ENCODE measurements at places on chromosomes 3 and 15.

- DNase-seq: no peak
Measured at GRCh38 chr3:46724424-46724823, 6.8 kb upstream of the PRSS50 start.

- DNase-seq: no peak
Measured at GRCh38 chr3:66139415-66139814, 81.4 kb upstream of the SLC25A26 start.

DNA sequence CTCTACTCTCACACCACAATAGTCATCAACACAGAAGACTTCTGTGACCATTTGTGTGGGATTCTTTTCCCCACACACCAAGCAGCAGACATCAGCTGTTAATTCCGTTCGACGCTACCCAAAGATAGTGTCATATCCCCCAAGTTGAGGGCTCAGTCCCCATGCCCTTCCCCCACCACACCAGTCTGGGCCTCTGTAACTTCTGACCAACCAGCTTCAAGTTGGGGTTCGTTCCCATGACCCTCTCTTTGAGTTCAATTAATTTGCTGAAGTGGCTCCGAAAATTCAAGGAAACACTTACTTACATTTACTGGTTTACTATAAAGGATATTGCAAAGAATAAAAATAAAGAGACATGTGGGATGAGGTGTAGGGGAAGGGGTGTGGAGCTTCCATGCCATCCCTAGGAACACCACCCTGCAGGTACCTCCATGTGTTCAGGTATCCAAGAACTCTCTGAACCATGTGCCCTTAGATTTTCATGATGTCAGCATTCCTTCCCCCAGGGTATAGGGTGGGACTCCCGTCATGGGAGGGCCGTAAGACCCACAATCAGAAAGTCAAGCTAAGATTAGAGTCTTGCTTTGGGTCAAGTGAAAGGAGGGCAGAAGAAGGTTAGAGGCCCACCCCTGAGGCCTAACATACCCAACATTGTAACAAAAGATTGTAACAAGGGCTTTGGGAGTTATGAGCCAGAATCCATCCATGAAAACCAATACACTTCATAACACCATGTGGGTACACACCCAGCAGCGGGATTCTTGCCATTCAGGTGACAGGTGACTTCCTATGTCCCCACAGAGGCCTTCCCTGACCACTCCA is 82.7 kb downstream of the BTLA start:
- DNase-seq: no peak

DNA sequence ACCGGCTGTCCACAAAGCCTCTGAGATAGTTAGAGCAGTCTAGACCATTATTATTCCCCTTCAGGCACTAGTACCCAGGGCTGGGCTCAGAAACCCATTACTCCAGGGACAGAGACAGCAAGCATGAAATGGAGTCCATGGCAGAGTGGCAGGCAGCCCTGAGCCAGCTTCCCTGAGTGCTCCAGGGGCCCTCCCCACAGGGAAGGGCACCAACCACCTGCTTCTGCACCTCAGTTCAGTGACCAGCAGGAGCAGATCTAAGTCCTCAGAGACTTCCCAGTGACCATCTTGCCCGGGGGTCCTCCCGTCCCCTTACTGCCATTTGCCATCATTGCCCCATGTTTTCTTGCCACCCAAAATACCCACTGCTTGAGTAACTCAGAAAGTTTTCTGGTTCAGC is 62.0 kb downstream of the DAPK2 start:
- no peak for DNase-seq

GRCh38 chr15:91140601-91141000 is 40.5 kb downstream of the SV2B start:
- no peak for DNase-seq

DNA sequence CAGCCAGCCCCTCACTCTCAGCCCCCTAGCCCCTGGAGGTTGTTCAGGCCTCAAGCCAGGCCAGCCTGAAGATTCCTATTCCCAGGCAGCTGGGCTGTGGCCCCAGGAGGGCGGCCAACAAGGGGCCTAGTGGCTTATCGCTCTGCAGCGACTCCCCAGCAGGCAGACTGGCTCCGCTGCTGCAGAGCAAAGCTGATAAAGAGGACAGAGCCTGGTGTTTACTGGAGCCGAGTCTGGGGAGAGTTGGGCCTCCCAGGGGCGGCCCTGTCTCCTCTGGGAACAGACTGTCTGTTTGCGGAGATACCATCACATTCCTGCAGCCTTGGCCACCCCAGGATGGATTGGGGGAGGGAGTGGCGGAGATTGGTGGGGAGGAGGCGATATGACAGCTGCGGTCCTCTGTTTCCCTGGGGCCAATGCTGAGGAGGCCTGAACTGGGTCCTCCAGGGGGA is 22.4 kb upstream of the SMAD6 start:
- DNase-seq: no peak

- DNase-seq: no peak
Measured at GRCh38 chr15:38746211-38746610, 181.6 kb upstream of the RASGRP1 start.

- no peak for DNase-seq
Measured at GRCh38 chr15:96837241-96837970, 506.9 kb downstream of the NR2F2 start.

DNA sequence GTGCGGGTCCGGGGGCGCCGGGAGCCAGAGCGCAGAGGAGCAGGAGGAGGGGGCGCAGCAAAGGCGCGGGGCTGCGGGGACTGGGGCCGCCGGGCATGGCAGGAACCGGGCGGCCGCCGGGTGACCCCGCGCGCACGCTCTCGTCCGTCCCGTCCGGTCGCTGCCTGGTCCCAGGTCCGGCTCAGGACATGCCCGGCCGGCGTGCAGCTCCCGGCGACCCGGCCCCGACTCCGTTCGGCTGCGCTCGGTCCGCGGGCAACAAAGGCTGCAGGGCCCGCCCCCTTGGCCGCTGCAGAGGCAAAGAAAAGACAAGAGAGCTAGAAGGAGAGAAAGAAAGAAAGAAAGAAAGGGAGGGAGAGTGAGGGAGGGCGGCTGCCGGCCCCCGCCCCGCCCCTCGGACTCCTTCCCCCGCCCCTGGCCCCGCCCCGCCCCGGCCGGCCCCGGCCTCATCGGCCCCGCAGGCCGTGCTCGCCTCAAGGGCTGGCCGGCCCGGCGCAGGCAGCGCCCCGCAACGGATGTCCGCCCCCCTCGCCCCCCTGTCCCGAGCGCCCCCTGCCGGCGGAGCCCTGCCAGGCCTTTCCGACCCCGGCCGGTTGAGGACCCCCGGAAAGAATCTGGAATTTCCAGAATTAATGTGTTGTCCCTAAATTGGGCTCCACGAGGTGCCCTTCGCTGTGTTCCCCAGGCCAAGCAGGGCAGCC is at the start of gene ADAMTS7:
TSS of gene ADAMTS7 (minus strand) at position 341 of the 701 bp plus-strand sequence. CDS start at position 97, 244 bp downstream.
- DNase-seq: peak; percentile 92

- DNase-seq: no peak
Measured at GRCh38 chr3:47996440-47996839, 19.8 kb downstream of the MAP4 start.

- DNase-seq: no peak
Measured at GRCh38 chr15:73273181-73274002, 95.4 kb downstream of the HCN4 start.

DNA sequence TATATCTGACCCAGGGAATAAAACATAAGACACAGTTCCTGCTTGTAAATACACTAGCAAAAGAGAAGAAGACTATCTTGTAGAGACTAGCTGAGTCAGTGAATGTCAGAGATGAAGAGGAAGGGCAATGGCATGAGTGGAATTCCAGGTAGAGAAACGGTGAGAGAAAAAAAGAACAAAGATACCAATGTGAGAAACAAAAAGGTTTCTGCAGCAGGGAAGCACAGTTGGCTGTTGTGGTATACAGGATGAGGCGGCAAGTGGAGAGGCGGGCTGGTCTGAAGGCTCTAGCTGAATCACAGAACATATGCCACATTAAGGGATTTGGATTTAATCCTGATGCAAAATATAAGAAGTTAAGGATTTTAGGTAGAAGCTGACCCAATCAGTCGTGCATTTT is 17.1 kb upstream of the TASOR start:
- DNase-seq: no peak

DNA sequence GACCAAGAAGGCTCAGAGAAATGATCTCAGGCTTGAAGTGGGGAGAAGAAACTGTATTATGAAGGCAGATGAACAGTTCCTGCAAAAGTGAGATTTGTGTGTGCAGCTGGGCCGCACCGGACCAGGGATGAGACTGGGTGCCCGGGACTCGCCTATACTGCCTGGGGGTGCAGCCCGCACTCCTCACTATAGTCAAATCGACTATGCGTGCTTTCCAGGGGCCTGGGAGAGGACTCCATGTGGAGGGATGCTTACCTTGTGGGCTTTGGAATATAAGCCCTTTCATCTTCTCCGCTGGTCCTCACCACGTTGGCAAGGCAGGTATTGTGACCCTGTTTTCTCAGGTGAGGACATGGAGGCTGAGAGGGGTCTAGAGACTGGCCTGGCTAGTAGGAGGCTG is 32.9 kb upstream of the APOD start:
- DNase-seq: peak; percentile 51

DNA sequence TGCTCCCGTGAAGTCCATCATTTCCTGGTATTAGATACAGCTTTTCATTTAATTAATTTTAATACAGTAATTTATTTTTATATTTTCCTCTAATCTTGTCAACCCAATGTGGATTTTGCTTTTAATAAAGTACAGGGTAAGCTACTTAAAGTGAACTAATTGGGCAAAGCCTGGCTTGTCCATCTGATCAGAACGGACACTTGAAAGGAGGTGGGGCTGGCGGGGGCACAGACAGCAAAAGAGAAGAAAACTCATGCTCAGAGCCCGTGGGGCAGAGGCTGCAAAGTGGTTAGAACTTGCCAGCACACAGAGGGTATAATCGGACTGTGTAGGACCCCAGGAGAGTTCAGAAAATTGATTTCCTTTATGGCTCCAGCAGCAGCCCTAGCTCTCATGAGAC is 443.1 kb upstream of the MDFIC2 start:
- DNase-seq: no peak

DNA sequence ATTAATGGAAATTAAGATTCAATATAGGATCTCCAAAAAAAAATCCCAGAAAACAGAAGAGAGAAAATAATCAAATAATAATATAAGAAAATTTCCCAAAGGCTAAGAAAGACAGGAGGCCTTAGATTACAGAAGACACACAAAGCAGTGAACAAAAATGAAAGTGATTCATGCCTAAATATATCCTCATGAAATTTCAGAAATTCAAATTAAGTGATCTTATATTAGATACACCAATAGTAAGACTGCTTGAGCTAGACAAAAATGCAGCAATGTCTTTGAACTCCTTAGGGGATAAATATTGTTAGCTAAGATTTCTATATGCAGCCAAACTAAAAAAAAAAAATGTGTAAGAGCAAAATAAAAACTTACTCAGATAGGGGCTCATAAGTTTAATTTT is 44.6 kb upstream of the ARPP21 start:
- no peak for DNase-seq

DNA sequence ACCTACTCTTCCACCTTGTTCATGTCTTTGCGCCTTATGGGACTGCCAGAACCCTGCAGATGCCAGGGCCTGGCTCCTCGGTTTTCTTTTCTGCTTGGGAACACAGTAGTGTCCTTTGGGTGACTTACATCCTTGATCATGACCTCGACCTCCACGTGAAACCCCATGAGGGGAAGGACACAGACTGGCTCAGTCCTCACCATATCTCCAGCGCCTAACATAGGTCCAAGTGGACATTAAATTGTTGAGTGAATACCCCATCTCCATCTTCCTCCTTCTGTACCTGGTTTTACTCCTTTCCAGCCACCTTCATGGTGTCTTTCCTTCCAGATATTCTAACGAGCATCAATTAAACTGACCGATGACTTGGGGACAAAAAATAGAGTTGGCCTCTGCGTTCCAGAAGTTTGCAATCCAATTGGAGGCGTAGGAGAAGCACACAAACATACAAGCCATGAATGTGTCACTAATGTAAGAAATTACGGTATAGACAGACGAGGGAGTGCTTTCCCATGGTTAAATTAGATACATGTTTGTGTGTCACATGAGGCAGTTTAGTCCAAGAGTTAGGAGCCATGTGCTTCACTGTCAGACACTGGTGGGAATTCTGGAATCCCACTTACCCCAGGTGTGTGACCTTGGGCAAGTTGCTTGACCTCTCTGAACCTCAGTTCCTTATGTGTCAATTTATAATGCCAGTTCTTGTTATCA is 907 bp upstream of the HERC1 start:
- DNase-seq: no peak

- peak; percentile 86 for DNase-seq
Measured at GRCh38 chr3:73624017-73624820, 522 bp downstream of the PDZRN3 start.

DNA sequence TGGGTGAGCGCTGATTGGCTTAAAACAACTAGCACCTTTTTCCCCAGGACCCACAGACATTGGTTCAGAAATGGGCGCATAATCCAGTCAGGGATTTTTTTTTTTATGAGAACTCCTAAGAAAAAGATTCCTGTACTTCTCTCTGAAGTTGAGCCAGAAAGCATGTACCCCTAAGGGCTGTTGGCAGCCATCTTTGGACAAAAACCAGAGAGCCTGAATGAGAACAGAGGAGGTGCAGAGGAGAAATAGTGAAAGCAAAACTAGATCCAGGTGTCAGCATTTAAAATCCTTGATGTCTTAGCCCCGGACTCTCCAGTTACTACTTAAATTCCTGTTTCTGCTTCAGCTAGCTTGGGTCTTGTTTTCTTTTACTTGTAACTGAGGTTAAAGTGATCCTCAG is 1.9 kb upstream of the SLC27A2 start:
- no peak for DNase-seq

DNA sequence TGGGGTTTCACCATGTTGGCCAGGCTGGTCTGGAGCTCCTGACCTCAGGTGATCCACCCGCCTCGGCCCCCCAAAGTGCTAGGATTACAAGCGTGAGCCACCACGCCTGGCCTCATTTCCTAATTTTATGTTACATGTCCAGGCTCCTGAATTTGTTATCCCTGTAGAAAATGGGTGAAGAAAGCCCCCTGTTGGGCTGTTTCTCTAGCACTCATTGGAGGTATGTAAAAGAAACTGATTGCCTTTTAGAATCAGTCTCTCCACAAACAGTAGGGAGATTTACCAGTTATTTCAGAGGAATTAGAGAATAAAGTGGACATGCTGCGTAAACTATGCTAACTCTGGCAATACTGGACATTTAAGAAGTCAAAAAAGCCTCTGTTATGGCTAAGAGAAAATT is 364.1 kb upstream of the TBL1XR1 start:
- no peak for DNase-seq

GRCh38 chr3:174441588-174442301 is 417.4 kb upstream of the NAALADL2 start:
- DNase-seq: no peak

DNA sequence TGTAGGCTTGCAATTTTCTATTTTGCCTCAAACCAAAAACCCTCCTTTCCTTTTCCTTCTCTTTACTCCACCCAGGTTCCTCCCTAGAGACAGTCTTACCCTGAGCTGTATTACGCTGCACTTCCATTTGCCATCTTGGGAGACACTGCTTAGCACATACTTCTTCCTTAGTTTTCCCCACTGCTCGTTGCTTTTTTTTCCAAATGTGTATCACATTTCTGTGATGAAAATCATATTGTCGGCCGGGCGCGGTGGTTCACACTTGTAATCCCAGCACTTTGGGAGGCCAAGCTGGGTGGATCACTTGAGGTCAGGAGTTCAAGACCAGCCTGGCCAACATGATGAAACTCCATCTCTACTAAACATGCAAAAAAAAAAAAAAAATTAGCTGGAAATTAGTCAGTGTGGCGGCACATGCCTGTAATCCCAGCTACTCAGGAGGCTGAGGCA is 29.5 kb downstream of the POPDC2 start:
- no peak for DNase-seq

- no peak for DNase-seq
Measured at GRCh38 chr15:66036859-66037258, 167.6 kb downstream of the RAB11A start.

- no peak for DNase-seq
Measured at GRCh38 chr15:101182215-101182614, 69.6 kb downstream of the CHSY1 start.

- DNase-seq: no peak
Measured at GRCh38 chr15:80576519-80577090, 118.5 kb upstream of the ABHD17C start.
